ENCODE measurements at places on chromosomes 11 and 22.
A peak's percentile ranks its signal among the peaks of the same experiment; 100 is the strongest.

DNA sequence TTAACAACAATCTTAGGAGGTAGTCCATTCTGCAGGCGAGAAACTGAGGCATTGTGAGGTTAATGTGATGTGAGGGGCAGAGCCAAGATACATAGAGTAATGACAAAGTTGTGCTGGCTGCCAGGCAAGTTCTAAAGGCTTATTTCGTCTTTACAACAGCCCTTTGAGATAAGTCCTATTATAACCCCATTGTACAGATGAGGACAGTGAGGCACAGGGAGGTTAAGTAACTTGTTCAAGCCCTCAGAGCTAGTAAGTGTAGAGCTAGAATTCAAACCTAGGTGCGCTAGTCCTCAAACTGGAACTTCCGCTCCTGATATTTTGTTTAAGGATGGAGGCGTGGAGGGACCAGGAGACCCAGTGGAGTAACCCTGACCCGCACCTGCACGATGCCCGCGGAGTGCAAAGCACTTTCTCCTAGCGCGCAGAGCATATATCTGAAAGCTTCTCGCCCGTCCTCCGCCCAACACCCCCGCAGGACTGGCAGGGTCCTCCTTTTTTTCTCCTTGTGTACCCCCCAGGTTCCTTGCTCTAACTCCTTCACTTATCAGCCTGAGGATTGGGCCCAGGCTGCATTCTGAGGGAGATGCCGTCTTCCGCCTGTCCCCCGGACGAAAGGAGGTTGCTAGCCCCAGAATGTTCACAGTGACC, 4.9 kb upstream of the FLI1 start:
- DNase-seq, result no peak

DNA sequence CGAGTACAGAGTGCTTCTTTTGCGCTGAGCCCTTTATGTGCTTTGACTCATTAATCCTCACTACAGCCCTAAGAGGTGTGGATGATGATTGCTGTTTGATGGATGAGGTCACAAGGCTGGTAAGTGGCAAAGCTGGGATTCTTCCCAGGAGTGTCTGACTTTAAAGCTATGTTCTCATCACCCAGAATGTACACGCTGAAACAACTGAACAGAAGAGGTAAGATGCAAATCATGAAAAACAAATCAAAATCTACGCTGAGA, 37.7 kb upstream of the CREB3L1 start:
- DNase-seq, result peak; percentile 67

- peak; percentile 18 for DNase-seq
Measured at GRCh38 chr22:39748877-39749276, 144.7 kb downstream of the ENTHD1 start.

- no peak for DNase-seq
Measured at GRCh38 chr11:6559369-6559768, 44.0 kb downstream of the RRP8 start.

- DNase-seq, result peak; percentile 92
Measured at GRCh38 chr11:12862696-12863469, 146.2 kb upstream of the RASSF10 start.

DNA sequence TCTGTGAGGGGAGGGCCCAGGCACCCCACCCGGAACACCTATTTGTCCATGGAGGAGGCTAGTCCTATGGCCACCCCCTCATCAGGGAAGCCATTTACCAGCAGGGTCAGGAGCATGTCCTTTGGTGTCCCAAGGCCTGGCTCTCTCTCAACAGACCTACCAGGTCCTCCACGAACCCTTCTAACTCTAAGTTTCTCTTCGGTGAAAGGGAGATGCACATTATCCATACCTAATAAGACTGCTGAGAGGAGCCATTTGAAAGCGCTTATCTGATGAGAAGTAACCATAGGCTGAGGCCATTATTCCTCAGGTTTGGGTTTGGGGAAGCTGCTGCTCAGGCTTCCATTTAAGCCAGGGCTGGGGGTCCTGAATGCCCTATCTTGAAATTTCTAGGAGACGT, 9.2 kb upstream of the TOP3B start:
- DNase-seq, result no peak

GRCh38 chr11:15849257-15849656, 507.1 kb downstream of the SOX6 start:
- DNase-seq, result no peak

GRCh38 chr22:33741025-33741424, 179.3 kb downstream of the LARGE1 start:
- DNase-seq, result no peak

GRCh38 chr11:83002053-83002452, 69.6 kb downstream of the RAB30 start:
- peak; percentile 32 for DNase-seq

DNA sequence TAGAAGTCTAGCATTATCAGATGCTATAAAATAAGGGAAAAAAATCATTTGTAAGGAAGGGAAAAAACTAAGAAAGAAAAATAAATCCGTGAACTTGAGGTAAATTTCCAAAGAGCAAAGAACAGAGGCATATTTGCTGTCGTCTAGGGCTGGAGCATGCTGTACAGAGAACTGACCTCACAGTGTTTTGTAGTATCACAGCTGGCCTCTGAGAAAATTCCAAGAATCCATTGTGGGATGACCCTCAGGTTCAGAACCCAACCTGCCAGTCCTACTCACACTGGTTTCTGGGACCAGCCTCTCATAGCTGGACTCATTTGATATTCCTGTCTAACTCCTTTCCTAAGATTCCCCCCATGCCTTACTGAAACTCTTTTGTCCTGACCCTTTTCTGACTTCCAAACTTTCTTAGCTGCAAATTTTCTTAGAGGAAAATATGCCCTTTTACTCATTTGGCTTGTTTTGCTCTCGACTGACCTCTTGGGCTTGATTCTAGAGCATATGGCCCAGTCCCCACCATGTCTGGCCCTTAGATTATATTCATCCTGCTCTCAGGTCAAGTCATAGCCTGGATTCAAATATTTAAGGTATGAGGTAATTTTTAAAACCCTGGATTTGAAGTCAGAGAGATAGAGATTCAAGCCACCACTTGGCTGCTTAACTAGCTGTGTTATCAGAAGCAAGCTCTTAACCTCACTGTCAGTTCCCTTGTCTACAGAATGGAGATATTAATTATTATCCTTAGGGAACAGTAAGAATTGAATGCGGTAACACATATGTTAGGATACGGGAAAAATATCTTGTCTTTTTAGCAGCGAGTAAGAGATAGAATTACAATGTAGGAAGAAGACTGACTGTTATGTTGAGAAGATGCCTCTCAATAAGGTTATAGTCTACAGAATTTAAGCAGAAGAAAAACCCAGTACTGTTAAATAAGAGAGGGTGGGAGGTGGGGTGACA, 89.7 kb upstream of the KCNA4 start:
- no peak for DNase-seq
